ENCODE measurements at places on chromosomes 3 and 15.

- DNase-seq = no peak
Observed at GRCh38 chr3:152026033-152026556, 152.7 kb downstream of the SUCNR1 start.

GRCh38 chr3:127426444-127427153, 138.8 kb upstream of the PRR20G start:
- DNase-seq = no peak

GRCh38 chr3:94184781-94185180, 121.9 kb downstream of the NSUN3 start:
- DNase-seq = no peak

DNA sequence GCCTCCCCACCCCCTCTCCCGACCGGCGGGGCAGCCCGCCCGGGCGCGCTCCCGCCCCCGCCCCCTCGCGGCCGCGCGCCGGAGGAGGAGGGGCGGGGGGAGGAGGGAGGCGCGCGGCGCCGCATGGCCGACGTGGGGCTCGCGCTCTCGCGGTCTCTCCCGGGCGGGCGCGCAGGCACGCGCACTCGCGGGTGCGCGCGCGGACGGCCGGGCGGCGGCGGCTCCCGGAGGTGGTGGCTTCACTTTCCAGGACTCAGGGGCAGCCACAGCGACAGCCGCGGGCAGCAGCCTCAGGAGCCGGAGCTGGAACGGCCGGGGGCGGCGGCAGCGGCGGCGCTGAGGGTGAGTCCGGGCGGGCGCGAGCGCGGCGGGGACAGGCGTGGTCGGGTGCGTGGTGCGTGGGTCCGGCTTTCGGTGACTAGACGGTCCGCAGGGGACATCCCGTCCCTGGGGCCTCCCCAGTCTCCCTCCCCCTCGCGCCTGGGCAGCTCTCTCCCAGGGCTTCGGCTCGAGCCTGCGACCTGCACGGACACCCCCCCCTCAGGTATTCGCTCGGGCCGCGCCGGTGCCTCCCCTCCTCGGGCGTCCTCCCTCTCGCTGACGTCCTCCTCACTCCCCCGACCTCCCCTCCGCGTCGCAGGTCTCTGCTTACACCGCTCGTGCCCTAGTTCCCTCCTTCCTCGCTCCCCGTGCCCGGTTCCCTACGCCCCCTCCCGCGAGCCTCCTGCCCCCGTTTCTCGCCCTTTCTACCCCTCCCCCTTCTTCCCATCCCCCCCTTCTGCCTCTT, at the start of gene UBE2E2:
UBE2E2 (plus strand) TSS at position 407 of the 787 bp plus-strand sequence.
- no peak for DNase-seq

DNA sequence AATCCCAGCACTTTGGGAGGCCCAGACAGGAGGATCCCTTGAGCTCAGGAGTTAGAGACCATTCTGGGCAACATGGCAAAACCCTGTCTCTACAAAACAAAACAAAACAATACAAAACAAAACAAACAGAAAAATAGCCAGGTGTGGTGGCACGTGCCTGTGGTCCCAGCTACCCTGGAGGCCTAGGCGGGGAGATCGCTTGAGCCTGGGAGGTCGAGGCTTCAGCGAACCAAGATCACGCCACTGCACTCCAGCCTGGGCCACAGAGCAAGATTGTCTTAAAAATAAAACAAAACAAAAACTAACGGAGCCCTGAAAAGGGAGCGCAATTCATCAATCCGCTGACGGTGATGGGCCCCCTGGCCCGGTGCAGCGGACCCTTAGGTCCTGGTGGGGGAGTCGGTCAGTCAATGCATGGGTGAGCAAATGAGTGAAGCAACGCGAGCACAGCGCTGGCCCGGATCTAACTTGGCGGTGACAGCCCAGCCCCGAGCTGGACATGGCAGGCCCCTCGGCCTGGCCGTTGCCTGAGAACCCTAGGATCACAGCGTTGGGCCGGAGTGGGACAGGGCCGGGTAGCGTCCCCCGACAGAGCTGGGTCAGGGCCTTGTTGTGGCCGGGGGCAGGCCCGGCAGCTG, 52.4 kb upstream of the BLM start:
- no peak for DNase-seq

GRCh38 chr15:69346112-69346511, 47.4 kb downstream of the PAQR5 start:
- DNase-seq = no peak

- DNase-seq = no peak
Observed at GRCh38 chr3:149545049-149545448, 70.6 kb downstream of the TM4SF4 start.

- DNase-seq = no peak
Observed at GRCh38 chr3:175965036-175965435, 1105.9 kb downstream of the NAALADL2 start.

DNA sequence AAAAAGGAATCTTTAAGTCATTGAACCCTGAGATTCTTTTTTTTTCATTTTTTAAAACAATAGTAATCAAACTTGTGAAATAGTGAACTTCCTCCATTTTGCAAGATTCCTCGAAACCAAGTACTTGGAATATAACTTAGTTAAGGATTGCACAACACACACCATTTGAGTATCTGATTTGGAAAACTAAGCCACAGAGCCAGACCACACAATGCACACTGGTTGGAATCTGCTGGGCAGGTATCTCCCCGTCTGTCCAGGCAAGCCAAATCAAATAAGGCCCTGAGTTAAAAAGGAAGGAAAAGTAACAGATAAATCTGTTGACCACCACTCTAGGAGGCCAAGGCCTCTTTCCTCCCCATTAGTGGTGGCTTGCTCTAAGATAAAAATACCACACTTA, 177.5 kb upstream of the ICE2 start:
- no peak for DNase-seq

DNA sequence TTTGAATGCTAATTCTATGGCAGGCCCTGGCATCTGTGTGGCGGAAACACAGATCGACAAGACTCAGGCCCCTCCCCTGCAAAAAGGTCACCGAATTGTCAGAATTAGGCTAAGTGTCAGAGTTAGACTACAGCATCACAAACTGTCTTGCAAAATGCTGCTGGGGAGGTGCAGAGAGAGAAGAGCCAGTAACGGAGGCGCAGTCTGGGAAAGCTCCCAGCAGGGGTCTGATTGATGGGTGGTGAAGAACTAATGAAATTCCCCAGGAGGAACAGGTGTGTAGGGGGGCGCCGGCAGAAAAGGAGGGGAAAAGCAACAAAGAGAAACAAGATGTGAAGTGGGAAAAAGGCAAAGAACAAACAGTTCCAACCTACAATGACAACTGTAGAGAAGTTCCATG, 72.7 kb upstream of the TAMM41 start:
- no peak for DNase-seq

DNA sequence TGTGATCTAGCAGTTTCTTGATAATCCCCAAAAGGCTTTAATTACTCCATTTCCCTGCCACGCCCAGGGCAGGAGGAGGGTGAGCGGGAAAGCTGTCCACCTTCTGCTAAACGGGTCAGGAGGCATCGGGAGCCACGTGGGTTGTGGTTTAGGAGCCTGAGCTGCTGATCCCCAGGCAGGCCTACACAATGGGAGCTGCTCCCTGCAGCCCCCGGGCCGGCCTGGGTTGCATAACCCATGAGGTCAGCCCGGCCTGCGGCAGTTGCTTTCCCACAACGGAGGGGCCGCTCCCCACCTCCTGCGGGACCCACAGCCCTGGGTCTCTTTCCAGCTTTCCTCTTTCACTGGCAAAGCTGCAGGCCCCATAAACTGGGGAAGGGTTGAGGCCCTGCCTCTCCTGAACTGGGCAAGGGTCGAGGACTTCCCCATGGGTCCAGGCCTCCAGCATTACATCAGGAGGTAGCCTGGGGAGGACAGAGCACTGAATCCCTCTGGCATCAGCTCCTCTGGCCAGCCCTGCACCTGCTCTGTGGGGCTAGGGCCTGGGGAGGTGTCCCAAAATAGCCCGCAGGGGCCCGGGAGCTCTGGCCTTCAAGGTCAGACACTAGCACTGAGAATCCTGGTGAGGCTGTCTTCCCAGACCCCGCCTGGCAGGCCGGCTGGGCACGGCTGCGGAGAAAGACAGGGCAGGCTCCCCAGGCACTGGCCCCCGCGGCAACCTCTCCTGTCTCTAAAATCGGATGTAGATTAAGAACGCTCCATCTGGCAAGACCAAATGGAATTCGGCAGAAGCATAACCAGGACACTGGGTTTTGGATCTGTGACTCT, 47.3 kb downstream of the ZDHHC19 start:
- no peak for DNase-seq

- DNase-seq = no peak
Observed at GRCh38 chr3:169467751-169468150, 195.8 kb downstream of the MECOM start.

GRCh38 chr3:31091748-31092147, 197.3 kb upstream of the GADL1 start:
- no peak for DNase-seq

GRCh38 chr3:186665625-186666188, at the start of gene HRG:
HRG (plus strand) TSS chr3:186666014; CDS start chr3:186666032, 18 bp downstream.
- no peak for DNase-seq

GRCh38 chr3:149085828-149086231, 503 bp downstream of the HLTF start:
- no peak for DNase-seq

DNA sequence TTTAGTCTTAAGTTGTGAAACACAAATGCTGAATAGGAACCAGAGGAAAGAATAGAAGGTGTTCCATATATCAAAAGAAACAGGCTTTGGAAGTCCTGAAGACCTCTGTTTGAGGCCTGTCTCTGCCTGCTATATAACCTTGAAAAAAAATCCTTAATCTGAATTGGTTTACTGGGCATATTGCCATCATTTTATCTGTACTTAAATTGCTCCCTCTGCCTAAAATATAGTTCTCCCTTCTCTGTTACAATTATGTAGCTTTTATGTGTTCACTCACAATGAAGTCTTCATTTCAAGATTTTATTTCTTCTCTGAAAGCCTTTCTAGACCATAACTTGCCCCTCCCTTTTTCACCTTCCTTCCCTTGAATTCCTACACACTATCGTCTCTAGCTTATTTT, 21.2 kb downstream of the ARL13B start:
- DNase-seq = no peak

DNA sequence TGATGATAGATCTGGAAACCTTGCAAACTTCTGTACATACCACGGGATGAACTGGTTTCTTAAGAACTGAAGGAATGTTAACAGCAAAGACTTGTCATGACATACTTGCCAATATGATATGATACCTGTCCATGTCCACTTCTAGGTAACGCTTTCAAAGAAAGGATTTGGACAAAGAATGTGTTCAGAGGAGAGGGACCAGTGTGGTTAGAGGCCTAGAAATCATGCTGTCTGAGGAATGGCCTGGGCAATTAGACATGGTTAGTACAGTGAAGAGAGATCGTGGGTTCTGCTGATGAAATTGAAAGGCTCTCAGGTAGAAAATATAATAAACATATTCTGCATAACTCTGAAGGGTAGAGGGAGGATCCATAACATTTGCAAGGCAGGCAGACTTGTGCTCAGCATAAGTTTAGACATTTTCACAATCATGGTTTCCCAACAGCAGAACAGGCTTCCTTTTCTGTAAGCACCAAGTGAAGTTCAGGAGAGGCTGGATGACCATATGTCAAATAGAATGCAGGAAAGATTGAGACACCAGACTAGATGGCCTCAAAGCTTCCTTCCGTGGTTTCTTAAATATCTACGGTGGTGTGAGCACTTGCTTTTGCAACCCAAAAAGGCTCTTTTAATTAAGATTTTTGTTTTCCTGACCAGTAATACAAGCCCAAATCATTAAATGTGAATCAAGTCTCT, 39.9 kb downstream of the TGFBR2 start:
- no peak for DNase-seq

- no peak for DNase-seq
Observed at GRCh38 chr3:51581524-51581923, 43.0 kb downstream of the RAD54L2 start.

DNA sequence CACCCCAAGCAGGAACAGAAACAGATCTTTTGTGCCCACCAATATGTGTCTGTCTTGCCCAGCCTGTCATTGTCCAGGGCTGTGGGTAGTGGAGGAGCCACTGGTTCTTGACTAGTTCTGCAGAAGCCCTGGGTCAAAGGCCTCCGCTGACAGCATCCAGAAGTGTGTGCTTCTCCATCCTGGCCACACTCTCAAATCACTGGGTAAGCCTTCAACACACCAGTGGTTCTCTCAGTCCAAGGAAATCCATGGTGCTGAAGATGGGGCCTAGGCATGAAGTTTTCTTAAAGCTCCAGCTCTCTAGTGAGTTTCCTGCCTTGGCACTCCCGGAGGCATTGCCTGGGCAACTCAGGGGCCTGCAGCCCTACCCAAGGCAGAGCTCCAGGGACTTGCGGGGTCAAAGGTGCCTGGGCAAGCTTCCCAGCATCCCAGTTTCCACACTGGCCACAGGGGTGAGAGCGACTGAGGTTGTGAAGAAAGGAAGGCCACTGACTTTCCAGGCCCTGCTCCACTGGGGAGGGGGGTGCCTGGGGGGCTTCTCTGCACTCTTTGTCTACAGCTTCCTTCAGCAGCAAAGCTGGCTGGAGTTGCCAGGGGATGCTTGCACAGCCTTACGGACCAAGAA, 37.9 kb upstream of the RPL32 start:
- DNase-seq = no peak

- DNase-seq = no peak
Observed at GRCh38 chr3:52752045-52752660, 18.6 kb downstream of the NEK4 start.

GRCh38 chr3:139780593-139780992, 102.8 kb upstream of the NMNAT3 start:
- no peak for DNase-seq

GRCh38 chr15:41660235-41661077, at the start of gene MGA:
MGA (plus strand) TSS chr15:41660405.
- no peak for DNase-seq

DNA sequence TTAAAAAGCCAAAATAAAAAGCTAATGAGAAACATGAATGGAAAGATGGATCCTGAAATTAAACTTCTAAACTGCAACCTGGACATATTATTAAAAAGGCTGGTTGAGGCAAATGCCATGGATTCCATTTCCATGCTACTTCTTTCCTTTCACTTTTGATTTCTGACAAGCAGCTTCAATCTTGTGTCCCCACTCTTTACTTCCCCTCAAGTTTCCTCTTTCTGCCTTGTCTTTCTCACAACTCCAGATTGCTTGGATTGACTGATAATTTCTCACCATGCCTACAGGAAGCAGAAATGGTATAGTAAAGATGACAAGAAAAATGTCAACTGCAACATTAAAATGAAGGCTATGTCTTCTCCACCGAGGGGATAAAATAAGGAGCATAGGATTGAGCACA, 1136.7 kb downstream of the TUSC7 start:
- DNase-seq = no peak

DNA sequence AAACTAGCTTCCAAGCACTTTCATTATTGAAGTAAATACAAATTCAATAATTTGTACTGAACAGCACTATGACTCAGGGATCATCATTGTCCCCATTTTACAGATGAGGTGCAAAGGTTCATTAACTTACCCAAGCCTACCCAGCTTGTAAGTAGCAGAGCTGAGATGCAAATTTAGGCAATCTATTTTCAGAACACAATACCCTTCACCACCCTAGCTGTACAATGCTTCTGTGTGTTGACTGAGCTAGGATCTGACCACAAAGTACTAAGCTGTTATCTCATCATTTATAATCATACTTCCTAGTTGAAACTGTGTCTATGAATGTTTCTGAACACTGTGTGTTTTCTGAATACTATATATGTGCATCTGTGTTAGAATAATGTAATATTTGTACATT, 3.2 kb upstream of the ILDR1 start:
- no peak for DNase-seq

GRCh38 chr3:77365152-77365551, 325.3 kb downstream of the ROBO2 start:
- DNase-seq = no peak
